Natural killer cell treated with Interleukin-12 subunit alpha and Interleukin-12 subunit beta and Interleukin-15 and Interleukin-18, amount 100 ng/mL, for 72 hours (primary cell): ENCODE measurements at places on chromosomes 6 and 20.

DNA sequence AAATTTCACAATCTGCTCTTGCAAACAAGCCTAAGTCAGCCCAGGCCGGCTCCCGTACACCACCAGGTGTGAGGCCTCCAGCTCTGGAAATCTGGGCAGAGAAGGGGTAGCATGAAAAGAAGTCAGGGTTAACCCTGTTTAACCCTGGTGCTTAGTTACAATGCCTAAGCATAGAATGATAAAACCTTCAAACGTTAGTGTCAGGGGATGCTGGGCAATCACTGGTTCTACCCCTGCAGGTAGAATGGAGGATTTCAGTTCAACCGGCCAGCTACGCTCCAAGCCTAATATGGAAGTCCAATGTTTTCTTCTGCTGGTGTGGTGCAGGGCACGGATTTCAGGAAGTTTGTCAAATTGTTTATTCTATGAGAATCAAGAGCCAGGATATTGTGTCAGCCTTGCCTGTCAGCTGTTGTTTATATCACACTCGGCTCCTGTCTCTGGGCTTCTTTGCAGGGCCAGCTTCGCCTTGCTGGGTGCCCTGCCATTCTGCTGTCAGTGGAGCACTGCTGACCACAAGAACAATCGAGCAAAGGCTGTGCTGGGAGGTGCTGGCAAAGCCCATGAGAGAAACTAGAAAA, 20.2 kb upstream of the CD93 start:
- no peak for DNase-seq

DNA sequence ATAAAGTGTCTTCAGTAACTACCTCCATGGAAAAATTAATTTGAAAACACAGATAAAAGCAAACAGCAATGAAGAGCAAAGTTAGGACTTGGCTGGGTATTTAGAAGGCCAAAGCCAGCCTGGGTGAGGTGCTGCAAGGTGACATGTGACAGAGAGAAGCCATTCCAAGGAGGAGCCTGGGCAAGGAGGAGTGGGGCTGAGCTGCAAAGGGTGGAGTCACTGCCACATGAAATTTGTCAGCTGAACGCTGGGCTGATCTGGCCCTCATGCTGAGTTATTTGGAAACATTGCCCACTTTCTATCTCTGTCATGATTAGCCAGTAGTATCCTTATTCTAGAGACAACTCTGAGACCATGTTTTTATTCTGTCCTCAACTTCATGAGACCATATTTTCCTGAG, 76.3 kb downstream of the PERP start:
- DNase-seq: no peak

DNA sequence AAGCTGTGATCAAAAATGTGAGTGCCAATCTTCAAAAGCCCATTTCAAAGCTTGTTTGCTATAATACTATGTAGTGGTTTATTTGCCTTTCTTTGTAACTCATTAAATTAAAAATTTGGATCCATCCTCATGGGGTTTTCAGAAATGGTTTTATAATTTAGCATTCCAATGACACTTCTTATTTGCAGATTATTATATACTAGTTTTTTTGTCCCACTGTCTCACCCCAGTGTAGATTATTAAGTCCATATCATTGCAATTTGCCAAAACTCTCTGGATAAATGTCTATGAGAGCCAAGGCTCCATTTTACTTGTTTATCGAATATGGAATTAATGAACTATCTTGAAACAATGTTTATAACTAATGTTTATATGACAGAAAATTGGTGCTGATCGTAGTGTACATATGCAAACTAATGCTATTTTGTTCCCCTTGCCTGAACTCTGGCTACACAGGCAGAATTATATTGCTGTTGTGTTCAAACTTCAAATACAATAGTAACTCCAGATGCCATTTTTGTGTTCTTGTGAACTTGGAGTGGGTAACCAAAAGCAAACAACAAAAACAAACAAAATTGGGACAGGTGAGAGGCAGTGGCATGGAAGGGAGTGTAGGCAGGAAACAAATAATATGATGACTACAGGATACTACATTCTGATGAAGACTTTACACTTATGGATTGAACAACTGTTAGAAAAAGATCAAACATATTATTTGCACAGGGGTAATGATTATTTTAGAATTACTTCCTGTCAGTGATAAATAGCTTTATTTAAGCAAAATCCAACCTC, 307.1 kb upstream of the FLRT3 start:
- DNase-seq: no peak

DNA sequence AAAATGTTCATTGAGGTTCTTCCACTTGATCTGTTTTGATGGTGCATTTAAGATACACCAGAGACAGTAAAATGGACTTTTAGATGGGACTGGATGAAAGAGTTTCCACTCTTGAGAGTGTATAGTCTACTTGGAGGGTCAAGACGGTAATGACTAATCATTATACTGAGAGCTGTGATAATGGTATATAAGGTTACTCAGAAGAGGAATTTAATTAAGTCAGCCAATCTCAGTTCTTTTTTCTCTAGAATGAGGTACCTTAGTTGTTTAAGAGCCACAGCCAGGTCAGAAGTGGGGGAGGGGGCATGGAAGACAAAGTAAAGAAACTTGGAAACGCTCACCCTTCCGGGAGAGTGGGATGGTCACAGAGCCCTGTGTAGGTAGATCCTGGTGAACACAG, 123.9 kb downstream of the MAP3K4 start:
- DNase-seq: no peak
